ENCODE measurements at places on chromosomes 1 and 21.

- DNase-seq: no peak
These were observed 3.8 kb downstream of the NCDN start for GRCh38 chr1:35561297-35561971.

GRCh38 chr21:26469789-26470188 lies 103.3 kb downstream of the CYYR1 start:
- DNase-seq: no peak

DNA sequence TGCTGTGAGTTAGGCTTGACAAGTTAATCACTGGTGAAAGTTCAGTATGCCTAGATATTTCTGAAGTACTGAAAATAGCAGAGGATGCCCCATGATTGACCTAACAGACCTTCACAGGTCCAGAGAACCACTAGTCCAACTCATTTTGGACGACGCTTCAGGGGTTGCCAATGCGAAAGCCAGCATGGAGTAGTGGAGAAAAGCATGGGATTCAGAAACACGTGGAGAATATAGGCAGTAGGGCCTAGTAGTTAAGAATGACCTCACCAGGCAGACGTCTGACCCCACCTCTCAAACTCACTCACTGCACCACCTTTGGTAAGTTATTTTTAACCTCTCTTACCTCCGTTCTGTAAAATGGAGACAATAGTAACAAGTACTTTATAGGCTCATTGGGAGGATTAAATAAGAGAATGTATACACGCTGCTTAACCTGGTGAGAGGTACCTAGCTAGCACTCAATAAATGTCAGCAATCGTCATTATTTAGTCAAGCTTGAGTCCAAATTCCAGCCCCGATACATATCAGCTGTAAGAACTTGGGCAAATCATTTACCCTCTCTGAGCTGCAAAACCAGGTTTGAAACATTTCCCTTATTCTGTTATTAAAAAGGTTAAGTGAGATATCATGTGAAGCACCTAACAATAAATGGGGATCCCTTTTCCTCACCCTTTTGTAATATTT lies 13.2 kb downstream of the PLPP3 start:
- no peak for DNase-seq

- no peak for DNase-seq
These were observed 13.2 kb upstream of the CSF1 start for GRCh38 chr1:109897259-109897955.

- no peak for DNase-seq
These were observed 9.1 kb upstream of the FOXE3 start for GRCh38 chr1:47406966-47407365.

- DNase-seq: no peak
These were observed 256.8 kb upstream of the NFIA start for GRCh38 chr1:60825593-60825992.

GRCh38 chr1:174800876-174801275 lies 198.9 kb upstream of the CACYBP start:
- no peak for DNase-seq

DNA sequence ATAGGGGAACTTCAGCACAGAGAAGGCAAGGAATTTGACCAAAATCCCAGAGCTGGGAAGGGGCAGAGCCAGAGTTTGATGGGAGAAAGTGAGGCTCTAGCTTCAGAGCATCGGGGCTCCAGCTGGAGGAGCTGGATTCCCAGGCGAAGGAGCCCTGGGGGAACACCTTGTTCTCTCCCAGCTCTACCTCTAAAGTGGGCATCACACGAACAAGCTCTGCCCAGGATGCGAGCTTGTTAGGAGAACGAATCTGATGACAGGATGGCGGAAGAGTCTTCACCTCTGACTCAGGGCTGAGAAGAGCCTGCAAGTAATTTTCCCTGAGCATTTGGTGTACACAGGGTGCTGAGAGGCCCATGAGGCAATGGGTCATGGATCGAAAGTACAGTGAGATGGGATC lies 22.0 kb downstream of the TNNT2 start:
- DNase-seq: no peak

GRCh38 chr1:159444511-159444910 lies 5.0 kb downstream of the OR10J1 start:
- no peak for DNase-seq

- DNase-seq: no peak
These were observed 97.9 kb downstream of the TRIM11 start for GRCh38 chr1:228308628-228309325.

GRCh38 chr1:199283794-199284193 lies 645.0 kb downstream of the PTPRC start:
- DNase-seq: no peak

GRCh38 chr1:222798116-222798515 lies 16.7 kb upstream of the DISP1 start:
- DNase-seq: no peak

DNA sequence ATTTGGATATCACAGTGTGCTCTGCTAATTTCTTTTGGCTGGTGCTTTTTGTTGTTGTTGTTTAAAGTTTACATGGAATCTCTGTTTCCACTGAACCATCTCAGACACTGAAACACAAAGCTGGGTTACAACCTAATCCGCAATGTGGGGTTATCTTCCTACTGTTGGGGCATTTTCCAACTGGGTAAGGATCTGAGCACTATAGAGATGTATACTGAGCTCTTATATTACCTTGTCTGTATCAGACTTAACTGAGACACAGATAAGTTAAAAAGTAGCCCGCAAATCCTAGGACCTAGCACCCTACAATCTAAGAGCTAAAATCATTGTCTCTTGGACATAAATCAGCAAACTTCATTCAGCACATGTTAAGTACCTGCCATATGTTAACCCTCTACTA lies 169.2 kb downstream of the LTN1 start:
- DNase-seq: no peak

DNA sequence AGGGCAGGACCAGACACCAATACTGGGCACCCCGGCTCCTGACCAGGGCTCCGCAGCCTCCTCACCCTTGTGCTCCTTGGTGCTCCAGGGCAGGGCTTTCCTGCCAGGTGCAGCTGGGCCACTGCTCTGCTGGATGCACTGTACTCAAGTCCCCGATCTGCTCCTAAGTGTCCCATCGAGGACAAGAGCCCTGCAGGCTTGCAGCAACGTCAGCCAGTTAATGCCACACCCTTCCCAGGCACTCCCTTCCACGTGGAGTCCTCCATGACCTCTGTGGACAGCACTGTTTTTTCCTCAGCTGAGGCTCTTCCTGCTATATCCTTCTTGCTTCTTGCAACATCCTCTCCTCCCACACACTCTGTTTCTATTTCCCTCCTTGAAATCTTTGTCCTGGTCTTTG lies 94.0 kb upstream of the NGF start:
- no peak for DNase-seq

DNA sequence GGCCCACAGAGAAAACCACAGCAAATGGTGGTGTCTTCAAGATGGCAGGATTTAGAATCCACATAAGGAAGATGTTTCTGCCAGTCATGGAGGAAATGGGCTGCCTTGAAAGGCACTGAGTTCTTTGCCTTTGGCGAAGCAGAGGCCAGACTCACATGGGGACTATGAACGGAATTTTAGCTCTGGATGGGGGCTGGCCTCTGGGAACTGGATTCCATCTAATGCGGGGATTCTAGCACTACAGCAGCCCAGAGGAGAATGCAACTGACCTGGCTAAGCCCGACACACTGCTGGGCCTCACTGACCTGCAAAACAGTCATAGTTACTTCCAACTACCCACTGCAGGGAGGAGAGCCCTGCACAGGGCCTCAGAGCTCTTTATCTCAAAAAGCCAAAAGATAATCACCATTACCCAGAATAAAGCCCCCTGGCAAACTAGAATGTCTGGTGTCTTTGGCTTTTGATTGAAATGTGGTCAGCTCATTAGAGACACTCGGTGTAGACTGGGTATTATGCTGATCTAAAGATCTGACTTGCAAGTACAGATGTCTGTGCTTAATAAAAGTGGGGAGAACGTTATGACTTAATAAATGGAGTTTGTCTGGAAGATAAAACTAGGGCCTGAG lies 11.6 kb downstream of the HCRTR1 start:
- DNase-seq: no peak

DNA sequence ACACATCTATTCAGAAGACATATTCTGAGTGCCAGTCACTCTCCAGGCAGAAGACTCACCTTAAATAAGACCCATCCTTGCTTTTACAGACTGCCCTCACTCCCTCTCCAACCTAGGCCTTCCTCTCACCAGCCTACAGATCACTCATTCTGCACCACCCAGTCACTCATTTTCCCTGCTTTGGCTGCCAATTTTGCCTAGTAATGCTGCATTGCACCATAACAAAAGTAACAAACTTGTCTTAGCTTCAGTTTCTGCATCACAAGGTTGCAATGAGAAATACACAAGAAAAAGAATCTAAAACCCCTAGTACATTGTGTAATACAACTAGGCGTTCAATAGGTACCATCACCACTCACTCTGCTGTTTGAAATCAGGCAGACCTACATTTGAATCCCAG lies 292.4 kb downstream of the PLPP3 start:
- DNase-seq: no peak

DNA sequence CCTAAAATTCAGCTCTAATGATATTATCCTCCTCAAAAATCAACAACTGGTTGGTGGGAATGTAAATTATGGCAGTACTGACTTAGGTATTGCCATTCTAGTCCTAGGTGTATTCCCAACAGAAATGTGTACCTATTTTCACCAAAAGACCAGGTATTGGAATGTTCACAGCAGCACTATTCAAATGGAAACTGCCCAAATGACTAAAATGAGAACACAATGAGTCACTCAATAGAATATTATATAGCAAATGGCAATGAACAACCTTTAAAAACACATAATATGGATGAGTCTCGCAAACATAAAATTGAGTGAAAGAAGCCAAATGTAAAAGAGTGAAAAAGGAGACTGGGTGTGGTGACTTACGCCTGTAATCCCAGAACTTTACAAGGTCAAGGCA lies 44.9 kb downstream of the GADD45A start:
- DNase-seq: no peak

DNA sequence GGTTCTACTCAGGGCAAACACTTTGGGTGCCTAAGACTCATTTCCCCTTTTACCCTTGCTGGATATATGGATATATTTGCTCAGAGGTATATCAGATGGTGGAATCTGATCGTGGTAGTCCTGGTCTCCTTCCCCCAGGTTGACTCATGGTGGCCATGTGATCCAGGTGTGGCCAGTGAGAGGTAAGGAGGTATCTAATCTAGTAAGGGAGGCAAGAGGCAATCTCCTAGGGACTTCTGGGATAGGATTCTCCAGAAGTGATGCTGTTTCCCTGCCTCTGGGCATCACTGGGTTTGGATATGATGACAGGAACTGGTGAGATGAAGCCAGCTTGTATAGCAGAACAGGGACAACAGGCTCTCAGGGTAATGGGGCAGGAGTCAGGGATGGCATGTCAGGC lies 8.5 kb upstream of the DENND2D start:
- no peak for DNase-seq

DNA sequence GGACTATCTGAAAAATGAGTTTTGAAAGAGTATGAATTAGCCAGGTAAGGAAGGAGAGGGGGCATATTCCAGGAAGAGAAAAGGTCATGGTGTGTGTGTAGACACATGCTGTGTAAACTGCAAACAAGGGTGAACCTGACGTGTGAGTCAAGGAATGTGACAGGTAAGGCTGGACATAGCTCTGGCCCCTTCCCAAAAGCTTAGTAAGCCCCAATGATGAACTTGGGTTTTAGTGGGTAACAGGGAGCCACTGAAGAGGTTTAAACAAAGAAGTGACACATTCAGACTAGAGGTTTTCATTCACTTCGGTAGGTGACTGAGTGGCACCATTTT lies 36.7 kb downstream of the EGLN1 start:
- DNase-seq: no peak

GRCh38 chr1:219798283-219799030 lies 129.9 kb downstream of the SLC30A10 start:
- DNase-seq: no peak

Measured in stimulated activated CD4-positive, alpha-beta T cell treated with anti-CD3 and anti-CD28 coated beads, Interleukin-1b, Interleukin-23, amount 100 ng/mL, for 4 hours (primary cell).